ENCODE measurements at places on chromosomes 3 and 15.
A peak's percentile ranks its signal among the peaks of the same experiment; 100 is the strongest.

DNA sequence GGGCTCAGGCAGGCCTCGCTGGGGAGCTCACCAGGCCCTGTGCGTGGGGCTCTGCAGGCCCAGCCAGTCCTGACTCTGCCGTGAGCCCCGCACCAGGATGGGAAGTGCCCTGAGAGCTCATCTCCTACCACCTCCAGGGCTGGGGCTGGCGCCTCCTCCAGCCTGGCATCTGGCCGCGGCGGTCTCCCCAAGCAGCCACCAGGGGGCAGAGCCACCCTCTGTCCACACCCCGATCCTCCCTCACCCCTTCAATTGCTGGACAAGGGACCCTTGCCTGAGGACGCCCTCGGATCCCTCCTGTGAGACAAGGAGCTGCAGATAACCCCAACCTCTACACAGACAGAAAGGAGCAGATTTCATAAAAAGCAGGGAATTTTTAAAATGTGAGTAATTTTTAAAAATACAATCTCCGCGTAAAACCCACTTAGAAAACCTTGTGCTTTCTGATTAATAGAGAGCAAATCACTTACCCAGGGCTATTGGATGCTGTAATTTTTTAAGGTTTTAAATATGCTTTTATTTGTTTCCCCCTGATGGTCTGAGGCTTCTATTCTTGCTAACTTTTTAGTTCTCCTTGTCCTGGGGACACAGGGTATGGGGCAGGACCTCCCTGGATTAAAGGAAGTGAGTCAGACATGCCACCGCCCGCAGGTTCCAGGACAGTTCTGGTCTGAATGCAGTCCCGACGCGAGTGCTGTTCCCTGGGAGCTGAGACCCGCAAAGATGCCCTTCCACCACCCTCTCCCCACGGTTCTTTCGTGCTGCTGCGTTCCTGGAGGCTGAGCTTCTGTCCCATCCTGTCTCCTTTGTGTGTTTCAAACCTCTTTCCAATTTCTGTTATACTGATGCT, 52.3 kb upstream of the CHRNA7 start:
- DNase-seq, result peak; percentile 86

DNA sequence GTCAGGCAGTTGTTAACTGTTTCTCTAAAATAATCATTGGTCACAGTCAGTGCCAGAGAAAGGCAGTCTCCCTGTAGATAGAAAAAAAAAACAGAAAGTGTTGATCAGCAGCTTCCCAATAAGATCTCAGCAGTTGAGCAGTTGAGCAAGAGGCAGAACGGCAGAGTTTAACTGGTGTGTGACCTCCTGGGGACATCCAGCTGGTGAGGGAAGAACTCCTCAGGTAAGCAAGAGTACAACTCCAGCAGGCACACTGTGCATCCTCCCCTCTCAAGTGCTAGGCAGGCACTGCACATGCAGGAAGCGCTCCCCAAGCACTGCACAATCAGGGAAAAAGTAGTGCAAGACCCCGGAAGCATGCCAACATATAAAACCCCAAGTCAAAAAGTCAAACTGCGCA, 1287.2 kb downstream of the NSUN3 start:
- no peak for DNase-seq

- no peak for DNase-seq
Measured at GRCh38 chr15:54675241-54675640, 521.5 kb downstream of the RSL24D1 start.

GRCh38 chr15:70347321-70348225, 249.9 kb upstream of the TLE3 start:
- DNase-seq, result no peak

- no peak for DNase-seq
Measured at GRCh38 chr3:140816372-140817195, 125.1 kb upstream of the SLC25A36 start.

DNA sequence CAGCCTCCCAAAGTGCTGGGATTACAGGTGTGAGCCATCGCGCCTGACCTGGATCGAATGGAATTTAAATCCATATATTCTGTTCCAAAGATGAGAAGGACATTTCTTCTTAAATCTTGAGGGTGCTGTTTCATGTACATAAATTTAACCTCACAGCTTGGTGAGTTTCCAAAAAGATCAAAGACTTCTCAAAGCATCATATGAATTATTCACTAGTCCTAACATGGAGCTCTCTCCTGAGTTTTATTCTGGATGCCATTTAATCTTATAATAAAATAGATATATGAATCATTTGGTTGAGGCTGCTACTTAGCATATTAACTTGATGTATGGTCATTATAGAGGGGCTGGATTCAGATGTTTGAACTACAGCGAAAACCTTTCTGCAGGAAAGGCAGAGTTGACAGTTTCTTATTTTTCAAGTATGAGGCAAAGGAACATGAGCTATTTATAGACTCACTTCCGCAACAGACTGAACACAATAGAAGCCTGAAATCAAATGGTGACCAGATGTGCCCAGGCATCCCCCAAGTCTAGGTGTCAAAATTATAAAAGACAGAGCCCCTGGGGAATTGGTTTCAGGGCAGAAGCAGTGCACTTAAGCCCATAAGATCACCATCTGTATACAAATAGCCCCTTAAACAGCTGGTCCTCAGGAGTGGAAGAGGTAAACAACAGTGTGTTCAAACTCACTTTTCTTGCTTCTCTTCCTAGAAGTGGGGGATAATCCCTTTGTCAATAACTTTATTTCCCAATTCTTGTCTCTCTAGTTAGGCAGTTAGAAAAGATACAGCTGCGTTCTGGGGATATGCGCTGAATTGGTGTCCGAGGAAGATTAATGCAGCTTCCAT, 29.7 kb downstream of the STARD9 start:
- DNase-seq, result no peak

GRCh38 chr3:42841332-42841731, 32.1 kb downstream of the ACKR2 start:
- DNase-seq, result no peak

- DNase-seq, result no peak
Measured at GRCh38 chr3:179853176-179853575, 183.6 kb downstream of the PEX5L start.

DNA sequence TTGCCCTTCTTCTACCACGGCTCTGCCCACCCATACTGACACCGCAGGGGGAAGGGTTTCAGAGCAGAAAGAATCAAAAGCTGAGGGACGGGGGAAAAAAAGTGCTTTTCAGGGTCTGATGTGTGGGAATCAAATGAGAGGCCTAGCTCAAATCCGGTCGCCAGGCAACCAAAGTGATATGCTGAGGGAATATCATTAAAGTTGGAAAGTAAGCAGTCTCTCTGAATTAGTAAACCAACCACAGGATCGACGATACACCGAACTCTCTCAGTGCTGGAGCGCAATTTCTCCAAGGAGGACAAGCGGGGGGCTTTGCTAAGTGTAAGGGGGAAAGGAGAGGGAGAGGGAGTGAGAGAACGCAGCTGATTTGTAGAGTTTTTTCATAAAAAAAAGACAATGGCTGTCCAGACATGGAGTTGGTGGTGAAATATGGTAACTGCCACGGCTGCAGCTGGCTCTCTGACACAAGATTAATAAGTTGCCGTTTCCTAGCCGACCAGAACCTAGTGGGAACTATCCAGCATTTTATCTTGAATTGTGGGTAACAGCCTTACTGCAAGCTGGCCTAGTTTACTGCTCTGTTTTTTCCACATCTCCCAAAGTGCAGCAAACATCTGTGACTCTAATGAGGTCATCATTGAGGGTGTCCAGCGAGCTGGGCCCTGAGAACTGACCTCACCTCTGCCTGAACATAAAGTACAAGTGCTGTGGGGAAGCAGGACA, 530.2 kb downstream of the SOX2 start:
- peak; percentile 36 for DNase-seq

DNA sequence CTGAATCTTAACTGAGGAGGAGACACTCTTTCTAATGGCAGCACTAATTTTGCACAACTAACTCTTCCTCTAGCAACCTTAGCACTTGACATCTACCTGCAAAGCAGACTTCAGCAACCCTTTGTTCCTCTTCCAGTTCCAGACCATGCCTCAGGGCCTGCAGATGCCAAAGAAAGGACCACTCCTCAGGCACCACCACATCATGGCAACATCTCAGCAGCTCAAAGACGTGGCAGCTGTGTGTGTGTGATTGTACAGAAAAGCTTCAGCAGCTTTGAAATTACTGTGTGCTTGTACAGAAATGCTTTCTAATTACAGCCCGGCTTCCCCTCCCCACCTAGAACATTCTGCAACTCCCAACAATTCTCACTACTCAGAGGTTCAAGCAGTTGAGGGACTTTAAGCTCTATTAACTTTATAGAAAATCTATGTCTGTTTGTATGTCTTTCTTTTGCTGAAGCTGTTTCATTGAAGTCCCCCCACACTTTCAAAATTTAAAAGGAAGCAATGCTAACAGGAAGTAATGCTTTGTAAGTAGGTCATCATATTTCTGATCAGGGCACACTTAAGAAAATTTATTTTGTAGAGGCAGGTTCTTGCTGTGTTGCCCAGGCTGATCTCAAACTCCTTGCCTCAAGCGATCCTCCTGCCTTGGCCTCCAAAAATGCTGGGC, 115.2 kb downstream of the CD47 start:
- DNase-seq, result no peak

GRCh38 chr3:186571644-186572013, 1.1 kb downstream of the DNAJB11 start:
- no peak for DNase-seq

GRCh38 chr3:126781889-126782491, 78.0 kb downstream of the CHCHD6 start:
- DNase-seq, result no peak

DNA sequence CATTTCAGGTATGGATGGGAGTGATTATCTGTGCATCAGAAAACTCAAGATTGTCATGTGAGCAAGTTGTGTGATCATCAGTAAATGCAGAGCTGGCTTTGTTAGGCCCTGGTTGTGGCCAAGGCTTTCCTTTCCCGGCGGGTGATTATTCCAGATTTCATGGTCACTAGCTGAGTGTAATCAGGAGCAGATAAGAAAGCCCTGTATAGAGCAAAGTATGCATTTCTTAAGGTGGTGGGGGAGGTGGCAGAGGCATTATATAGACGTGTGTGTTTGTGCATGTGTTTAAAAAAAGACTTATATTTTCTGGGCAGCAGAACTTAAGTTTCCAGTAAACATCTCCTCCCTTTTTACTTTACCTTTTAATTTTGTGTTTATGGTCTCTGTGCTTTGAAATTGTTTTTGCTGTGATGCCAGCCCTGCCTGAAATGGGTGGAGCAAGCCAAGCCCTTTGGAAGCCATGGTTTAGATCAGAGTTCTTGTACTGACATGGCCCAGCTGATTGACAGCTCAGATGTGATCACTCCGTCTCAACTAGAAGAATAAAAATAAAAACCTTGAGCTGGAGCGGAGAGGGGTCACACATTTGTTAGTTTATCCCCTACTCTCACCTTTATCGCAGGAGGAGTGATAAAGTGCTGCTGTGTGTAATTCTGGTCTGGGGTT, 22.2 kb downstream of the SMAD3 start:
- DNase-seq, result no peak

- peak; percentile 71 for DNase-seq
Measured at GRCh38 chr3:197029511-197030167, at the start of gene MELTF. Gene MELTF, minus strand, starts transcription at chr3:197029817. Its CDS starts 115 bp downstream, at chr3:197029702.

DNA sequence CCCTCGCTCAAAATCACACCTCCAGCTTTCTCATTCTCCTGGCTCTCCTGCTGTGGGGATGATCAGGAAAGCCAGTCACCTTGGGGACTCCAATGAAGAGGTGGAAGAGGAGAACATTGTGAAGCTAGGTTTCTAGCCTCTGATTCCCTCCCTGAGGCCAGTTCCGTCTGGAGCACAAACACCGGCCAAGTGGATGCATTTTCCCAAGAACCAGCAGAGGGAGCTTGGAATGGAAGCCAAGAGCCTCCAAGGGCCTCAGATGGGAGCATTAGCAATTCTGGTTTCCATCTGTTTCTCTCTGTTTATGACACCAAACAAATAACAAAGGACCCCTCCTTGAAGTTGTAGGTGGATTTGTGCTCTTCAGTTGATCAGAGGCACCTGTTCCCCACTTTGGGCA, 40.6 kb upstream of the NMNAT3 start:
- peak; percentile 69 for DNase-seq

GRCh38 chr3:126166009-126166408, 14.4 kb downstream of the ALDH1L1 start:
- DNase-seq, result no peak

DNA sequence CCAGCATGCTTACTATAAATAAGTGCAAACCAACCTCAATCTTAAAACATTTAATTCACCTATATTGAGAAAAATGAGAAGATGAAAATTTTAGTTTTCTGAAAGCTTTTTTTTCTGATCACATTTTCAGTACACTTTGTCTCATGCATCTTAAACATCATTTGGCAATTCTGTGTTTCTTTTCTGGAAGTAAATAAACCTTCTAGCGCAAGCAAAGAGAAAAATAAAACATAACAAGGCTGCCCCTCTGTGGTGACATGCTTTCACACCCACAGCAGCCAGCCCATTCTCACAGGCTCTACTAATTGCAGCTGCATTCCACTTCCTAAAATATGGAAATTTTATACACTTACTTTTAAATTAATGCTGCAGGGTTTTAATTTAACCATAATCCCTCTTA, 90.1 kb downstream of the NEK10 start:
- DNase-seq, result no peak

DNA sequence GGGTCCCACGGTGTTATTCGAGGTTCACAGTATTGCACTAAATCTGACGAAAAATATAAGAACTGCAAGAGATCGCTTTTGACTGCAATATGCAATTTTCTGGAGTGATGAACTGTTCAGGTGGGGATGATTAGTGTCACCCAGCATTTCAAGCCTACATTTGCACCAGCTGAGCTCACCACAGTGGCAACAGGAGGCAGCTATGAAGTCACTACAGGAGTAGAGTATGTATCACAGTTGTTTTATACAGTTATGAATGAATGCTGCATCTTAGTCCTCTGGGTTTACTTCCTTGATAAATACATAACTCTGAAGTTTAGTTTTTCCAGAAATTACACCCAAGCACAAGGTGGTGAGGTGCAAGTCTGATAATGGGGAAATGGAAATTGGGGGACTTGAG, 69.6 kb downstream of the CHSY1 start:
- no peak for DNase-seq

DNA sequence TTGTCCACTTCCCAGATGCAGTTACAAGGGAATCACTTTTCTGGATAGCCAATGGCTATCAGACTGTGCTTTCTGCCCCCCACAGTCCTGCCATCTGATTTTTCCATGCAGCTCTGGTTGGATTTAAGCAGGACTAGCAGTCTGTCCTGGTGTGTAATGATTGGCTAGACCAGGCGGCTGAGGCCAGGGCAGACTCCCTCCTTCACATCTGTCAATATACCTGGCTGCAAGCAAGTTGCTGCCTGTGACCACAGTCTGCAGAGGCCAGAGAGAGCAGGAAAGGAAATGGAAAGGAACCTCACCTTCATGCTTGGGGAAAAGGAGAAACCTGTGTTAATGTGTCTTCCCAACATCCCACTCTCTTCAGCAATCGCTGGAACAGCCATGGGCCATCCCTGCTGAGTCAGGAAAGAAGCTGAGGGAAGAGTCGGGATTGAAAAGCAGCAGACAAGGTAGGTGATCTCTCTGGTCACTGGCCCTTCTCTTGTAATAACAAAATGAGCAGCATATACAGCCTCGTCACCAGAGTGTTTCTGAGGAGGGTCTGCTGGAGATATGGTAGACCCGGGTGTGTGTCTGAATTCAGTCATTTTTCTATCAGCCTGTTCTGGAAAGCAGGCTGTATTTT, 126.7 kb upstream of the PHLDB2 start:
- no peak for DNase-seq
